ENCODE measurements at places on chromosomes 2 and 18.

DNA sequence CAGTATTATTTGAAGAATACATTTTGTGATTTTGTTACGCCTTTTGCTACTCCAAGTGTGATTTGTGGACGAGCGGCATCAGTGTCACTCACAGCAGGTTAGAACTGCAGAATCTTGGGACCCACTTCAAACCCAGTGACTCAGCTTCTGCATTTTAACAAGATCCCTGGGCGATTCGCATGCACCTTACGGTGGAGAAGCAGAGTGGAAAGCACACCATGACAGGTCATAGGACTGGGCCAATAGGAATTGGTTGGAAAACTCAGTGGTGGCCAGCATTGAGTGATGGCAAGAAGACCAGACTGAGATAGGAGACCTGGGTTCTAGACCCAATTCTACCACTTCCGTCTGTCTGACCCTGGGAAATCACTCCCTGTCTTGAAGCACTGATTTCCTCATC is 26.3 kb downstream of the CTLA4 start:
- no peak for DNase-seq

DNA sequence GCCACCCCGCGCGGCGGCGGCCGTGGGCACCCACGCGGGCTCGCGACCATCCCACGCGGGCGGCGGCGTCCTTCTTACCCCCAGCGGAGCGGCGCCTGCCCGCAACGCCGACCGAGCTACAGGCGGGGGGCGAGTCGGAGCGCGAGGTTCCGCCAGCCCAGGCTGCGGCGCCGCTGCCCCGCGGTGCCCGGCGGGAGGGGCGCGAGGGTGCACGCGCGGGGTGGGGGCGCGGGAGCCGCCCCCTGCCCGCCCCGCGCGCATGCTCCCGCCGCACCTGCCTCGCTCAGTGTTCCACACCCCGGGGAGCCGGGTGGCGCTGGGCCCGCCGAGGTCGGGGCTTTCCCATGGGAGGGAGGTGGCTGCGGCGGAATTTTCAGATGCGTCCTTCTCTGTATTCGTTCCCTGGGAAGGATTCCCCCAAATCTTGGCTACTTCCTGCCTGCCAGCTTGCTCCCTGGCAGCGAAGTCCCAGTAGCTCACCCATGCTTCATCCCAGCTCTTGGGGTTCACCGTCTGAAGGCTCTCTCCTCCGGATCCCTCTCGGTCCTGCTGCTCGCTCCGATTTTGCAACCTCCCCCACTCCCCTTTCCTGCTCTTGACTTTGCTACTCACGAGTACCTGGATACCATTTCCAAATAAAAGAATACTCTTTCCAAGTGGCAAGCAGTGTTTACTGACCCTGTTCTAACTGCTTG is at the start of gene L3MBTL4:
L3MBTL4 (minus strand) TSS at position 189 of the 695 bp plus-strand sequence. CDS start 103,286 bp downstream, outside the sequence.
- no peak for DNase-seq

DNA sequence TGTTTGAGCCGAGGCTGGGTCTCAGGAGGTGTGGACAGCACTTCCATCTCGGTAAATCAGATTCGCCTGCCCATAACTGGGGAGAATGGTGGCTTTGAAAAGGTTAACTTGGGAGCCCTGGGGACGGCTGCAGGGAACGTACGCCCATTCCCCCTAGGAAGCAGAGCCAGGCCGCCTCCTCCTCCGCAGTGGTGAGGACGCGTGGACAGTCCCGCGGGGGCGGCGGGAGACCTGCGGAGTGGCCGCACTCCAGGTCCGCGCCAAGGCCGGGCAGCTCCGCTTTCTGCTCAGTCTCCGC is 845 bp upstream of the MYCN start:
- no peak for DNase-seq

DNA sequence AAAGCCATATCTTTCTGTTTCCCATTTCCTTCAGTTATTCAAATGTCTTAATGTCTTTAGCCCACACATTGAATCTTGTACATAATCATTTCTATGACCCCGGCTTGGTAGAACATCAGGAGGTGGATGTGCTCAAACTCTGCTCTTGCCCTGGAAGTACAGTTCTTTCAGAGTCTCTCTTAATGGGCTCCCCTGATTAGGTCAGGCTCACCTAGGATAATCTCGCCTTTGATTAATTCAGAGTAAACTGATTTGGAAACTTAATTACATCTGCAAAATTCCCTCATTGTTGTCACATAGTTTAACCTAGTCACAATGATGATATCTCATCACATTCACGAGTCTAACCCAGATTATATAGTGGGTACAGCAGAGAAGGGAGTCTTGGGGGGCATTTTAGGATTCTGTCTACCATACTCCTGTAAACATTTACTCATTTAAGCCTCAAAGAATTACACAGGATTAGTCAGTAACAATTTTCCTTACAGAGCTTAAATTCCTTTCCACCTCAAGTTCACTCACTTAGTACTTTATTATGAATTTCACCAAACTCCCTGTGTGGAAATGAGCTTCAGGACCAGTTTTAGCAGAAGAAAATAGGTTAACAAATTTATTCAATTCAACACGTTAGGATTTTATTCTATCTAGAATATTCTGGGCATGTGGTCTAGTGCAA is 135.5 kb downstream of the FHOD3 start:
- DNase-seq: no peak

DNA sequence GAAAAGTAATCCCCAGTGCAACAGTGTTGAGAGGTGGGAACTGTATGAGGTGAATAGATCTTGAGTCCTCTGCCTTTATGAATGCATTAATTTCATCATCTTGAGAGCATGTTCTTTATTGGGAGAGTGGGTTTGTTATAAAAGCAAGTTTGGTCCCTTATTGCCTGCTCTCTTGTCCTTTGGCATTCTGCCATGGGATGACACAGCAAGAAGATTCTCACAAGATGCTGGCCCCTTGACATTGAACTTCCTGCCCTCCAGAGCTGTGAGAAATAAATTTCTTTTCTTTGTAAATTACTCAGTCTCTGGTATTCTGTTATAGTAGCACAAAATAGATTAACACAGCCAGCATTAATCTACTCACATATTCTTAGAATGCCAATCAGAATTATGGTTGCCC is 108.6 kb downstream of the EHBP1 start:
- no peak for DNase-seq

- no peak for DNase-seq
Measured at GRCh38 chr2:231379266-231380215, 16.0 kb upstream of the B3GNT7 start.

DNA sequence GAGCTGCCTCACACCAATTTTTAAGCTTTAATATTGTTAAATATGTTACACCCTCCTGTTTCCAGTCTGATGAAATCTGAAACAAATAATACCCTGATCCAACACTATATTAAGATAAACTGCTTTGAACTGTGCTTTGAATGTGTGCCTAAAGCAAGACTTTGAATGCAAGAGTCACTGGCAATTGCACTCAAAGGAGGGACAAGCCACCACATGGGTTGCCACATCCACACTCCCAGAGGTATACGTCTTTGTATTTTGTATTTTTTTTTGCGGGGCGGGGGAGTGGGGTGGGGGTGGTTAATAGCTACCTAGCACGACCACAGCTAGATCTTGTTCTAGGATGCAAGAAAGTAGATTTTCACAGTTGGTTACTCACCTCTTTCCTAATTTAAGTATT is 1.8 kb upstream of the ZEB2 start:
- no peak for DNase-seq

DNA sequence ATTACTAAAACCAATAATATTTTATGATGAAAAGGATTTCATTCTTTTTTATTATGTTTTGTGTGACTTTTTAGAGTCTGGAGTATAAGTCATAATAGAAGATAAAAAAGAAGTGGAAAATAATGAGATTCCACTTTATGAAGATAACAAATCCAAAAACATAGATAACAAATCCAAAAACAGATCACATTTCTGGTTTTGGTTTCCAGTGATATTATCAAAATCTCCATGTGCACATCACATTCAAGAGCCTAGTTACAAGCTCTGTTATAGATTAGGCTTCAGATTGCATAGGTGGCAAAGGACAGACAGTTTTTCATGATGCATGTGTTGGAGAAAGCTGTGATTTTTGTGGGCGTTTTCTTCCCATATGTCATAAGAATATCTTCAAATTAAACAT is 648.2 kb downstream of the STK39 start:
- DNase-seq: no peak

DNA sequence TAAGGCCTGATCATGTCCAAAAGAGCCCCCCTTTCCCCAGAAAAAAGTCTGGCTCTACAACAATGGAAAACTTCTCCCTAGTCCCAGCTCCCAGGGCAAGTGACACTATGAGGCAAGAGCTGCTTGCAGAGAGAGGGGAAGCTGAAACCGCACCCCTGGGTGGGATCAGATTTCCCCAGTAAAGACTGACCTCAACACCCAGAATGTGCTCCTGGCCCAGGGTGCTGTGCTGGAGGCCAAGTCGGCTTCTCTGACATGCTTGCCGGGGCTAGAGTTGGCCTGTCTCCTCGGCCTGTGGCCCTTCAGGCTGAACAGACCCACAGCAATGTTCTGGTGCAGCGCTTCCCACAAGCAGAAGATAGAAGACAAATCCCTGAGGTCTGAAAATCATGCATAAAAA is 18.4 kb upstream of the ST8SIA3 start:
- no peak for DNase-seq

DNA sequence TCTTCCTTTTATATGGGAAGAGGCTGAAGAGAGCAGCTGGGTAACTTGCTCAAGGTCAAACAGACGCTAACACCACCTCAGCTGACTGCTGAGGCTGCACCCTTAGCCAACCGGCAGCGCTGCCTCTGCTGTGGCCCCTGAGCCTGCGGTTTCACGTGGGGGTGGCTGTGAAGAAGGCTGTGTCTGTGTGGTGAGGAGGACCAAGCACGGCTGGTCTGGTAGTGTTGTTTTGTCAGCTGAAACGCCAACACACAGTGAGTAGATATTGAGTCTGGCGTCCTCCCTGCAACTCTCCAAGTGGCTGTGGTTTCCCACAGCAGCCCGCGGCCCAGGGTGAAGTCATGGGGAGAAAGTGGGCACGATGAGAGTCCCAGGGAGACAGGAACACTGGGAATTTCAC is 69.6 kb downstream of the THNSL2 start:
- no peak for DNase-seq

- DNase-seq: no peak
Measured at GRCh38 chr2:70321370-70321769, 19.5 kb upstream of the FAM136A start.

GRCh38 chr18:11909591-11910026 is 1.5 kb upstream of the MPPE1 start:
- no peak for DNase-seq

- DNase-seq: no peak
Measured at GRCh38 chr2:128493880-128494279, 175.2 kb upstream of the HS6ST1 start.

DNA sequence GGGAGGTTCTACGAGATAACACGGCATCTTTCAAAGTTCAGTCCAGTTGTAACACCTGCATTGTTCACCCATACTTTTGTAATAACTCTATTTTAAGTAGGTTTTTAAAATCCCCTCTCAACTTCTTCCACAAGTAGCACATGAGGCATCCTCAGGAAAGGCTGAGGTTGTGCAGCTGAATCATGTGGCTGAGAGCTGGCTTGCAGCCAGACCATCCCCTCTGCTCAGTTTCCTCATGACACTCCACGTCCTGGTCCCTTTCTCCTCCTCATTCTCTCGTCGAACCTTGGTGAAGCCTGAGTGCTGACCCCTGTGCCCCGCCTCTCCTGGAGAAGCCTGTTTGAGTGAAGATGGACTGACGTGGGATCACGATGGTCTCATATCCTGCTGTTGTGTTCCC is 42.5 kb downstream of the POU3F3 start:
- DNase-seq: no peak

GRCh38 chr2:15760232-15760910 is 168.7 kb downstream of the DDX1 start:
- DNase-seq: no peak

DNA sequence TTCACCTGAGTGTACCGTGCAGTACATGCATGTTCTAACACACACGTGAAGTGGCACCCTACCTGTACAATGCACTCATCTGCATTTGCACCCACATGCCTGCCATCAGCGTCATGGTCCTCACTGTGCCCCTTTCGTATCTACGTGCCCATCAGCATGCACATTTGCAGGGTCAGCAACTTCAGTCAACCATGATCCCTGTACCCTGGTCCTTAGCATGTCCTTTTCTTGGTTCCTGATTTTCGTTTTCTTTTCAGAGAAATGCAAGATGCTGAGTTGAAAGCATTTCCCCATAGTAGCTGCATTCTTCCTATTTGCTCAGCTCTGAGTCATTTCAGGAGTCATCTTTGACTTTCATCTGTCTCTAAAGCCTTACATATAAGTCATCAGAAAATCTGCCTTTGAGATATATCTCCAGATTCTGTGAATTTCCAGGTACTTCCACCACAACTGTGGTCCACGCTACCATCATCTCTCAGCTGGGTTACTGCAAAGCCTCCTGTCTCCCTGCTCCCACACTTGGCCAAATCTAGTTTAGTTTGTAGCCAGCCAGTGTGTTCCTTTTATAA is 14.7 kb upstream of the PUM2 start:
- no peak for DNase-seq

GRCh38 chr2:54559006-54559445 is 102.9 kb downstream of the SPTBN1 start:
- no peak for DNase-seq

- no peak for DNase-seq
Measured at GRCh38 chr2:55887351-55887750, 36.2 kb downstream of the EFEMP1 start.

DNA sequence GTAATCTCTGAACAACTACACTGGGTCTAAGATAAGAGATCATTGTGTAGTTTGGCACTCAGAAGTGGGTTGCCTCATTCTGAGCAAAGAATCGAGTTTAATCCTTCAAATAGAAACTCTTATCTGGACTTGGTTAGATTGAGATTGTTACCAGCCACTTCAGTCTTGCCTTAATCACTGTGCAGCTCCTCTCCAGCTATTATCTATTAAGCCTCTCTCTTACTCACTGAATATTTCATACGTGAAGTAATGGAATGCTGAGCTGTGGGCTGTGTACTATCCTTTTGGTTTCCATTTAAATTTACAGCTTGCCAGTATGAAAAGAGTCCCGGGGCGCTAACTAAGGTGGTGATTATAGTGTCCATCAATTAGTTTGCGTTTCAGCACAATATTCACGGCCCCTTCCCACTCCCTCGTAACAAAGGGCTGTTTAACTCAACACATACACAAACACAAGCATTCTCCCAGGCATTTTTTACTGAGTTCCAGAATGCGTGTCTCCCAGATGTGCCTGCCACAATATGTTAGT is 65.7 kb upstream of the NCKAP5 start:
- DNase-seq: no peak

DNA sequence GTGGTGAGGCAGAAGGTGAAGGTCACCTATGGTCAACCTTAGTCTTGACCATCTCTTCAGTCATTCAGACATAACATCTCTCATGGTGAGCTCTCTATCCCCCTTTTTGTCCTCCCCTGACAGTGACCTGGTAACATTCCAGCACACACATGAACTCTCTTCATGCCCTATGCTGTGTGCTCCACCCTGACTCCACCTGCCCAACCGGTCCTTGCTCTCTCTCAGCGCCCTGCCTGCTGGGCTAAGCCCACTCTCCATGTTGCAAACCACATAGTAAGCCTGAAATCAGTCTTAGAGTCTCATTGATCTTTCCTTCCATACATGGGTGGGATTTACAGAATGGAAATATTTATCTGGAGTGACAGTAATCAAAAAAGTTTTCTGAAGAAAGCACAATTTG is 52.8 kb downstream of the MARCO start:
- no peak for DNase-seq

All from stimulated activated CD8-positive, alpha-beta memory T cell treated with anti-CD3 and anti-CD28 coated beads, Interleukin-15, amount 100 ng/mL, for 24 hours (primary cell).